Activated naive CD4-positive, alpha-beta T cell treated with anti-CD3 and anti-CD28 coated beads for 36 hours (primary cell): ENCODE measurements at places on chromosomes 11 and 22. TPM values are rescaled to one million over a fixed set of nuclear protein-coding genes. Genes with fewer than 3 reads are reported as not detected.

Gene RIMBP3C
- 0.44 TPM for total RNA-seq

Gene SERHL2
- 1.3 TPM for total RNA-seq

- DNase-seq, result no peak
These were observed 45.6 kb downstream of the EIF3F start for GRCh38 chr11:8032576-8033304.

DNA sequence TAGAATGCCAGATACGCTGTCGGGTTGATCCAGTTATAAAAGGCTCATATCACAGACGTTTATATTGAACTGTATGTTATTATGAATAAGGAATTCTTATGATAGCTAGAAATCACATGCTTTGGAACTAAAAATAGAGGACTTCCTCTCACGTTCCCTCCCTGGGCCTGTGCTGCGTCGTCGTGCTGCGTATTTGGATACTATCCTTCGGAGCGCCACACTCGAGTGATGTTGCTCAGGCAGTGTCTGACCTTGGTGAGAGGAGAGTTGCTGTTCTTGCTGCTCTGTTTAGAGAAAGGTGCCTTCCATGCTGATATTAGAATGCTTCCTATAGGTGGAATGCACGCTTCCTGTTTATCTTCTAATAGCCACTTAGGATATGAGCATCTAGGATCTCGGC is 20.2 kb upstream of the ST14 start:
- no peak for DNase-seq

- no peak for DNase-seq
These were observed 1476.1 kb downstream of the BRD1 start for GRCh38 chr22:48351376-48352085.

DNA sequence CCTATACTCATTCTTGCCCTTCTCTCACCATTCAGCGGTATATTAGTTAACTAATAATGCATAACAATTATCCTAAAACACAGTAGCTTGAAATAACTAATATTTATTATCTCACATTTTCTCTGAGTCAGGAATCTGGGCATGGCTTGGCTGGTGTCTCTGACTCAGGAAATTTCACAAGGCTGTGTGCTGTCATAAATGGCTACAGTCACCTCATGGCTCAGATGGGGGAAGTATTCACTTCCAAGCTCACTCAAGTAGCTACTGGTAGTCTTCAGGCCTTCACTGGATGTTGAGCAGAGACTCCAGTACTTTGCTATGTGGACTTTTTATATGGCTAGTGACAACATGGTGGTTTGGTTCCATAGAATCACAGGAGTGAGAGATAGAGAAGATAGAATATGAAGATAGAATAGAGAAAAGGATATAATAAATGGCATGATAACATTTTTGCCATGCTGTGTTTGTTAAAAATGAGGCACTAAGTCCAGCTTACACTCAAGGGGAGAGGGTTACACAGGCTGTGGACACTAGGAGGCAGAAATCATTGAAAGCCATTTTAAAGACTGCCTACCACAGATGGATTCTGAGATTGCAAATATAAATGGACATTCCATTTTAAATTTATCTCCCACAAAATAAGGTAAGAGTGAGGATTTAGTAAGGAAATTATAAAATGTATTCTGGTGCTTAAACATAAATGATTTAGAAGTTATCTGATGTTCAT is 997.8 kb upstream of the CHORDC1 start:
- DNase-seq, result no peak

DNA sequence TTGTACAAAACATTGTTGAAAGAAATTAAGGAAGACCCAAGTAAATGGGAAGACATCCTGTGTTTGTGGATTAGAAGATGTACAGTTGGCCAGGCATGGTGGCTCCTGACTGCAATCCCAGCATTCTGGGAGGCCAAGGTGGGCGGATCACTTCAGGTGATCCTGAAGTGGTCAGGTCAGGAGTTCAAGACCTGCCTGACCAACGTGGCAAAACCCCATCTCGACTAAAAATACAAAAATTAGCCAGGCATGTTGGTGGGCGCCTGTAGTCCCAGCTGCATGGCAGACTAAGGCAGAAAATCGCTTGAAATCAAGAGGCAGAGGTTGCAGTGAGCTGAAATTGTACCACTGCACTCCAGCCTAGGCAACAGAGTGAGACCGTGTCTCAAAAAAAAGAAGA is 62.0 kb upstream of the SEPTIN5 start:
- DNase-seq, result no peak

DNA sequence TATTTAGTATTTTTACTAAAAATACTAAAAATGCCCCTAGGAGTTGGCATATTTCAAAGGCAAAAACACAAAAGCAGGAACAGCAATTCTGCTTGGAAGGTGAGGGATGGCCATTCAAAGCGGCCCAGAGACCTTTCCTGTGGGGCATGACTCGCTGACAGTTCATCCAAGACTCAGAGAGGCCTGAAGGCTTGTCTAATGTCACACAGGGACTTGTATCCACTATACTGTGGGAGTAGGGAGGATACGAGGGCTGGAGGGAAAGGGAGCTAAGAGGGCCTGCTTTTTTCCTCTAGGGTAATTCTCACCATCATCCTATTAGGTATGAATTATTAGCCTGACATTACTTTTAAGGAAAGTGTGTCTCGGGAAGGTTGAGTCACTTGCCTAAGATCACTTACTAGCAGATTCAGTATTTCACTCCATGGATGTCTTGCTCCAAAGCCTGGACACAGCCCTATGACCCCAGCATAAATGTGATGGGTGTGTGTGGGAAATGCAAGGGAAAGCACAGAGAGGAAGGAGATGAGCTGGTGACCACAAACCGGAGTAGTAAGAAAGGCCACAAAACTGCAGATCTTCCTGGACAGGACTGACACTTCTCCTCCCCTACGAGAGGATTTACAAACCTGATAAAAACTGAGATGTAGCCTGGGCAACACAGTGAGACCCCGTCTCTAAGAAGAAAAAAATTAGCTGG is 16.7 kb upstream of the UCP3 start:
- DNase-seq, result no peak
